Brain (organoid and tissue), 16 donors: ENCODE measurements at places on chromosomes 11 and 22. TPM values are rescaled to one million over a fixed set of nuclear protein-coding genes. Genes with fewer than 3 reads are reported as not detected.

The TNRC6B gene
- polyA plus RNA-seq, result 5.8 TPM

The C1QTNF4 gene
- 15.8 TPM for polyA plus RNA-seq

The GLYAT gene
- polyA plus RNA-seq, result not detected

The CCDC89 gene
- 2.3 TPM for polyA plus RNA-seq

The MIOX gene
- 0.61 TPM for polyA plus RNA-seq

The P2RY2 gene
- polyA plus RNA-seq, result 0.25 TPM

The OR51B5 gene
- not detected for polyA plus RNA-seq

The OR5P2 gene
- not detected for polyA plus RNA-seq

The HSPB2 gene
- polyA plus RNA-seq, result 4.3 TPM

The IFITM10 gene
- 2.3 TPM for polyA plus RNA-seq

The GALNT18 gene
- polyA plus RNA-seq, result 8.1 TPM

The BATF2 gene
- polyA plus RNA-seq, result 1.4 TPM

The FZD4 gene
- polyA plus RNA-seq, result 2.9 TPM

The INS gene
- polyA plus RNA-seq, result not detected

The SGSM1 gene
- 11.4 TPM for polyA plus RNA-seq

The NTM gene
- 92.8 TPM for polyA plus RNA-seq

The PLEKHA7 gene
- polyA plus RNA-seq, result 8.9 TPM

The MOGAT2 gene
- not detected for polyA plus RNA-seq

The OR8J1 gene
- polyA plus RNA-seq, result not detected

The CD82 gene
- 43.1 TPM for polyA plus RNA-seq
